ENCODE measurements at places on chromosomes 5 and 9.

DNA sequence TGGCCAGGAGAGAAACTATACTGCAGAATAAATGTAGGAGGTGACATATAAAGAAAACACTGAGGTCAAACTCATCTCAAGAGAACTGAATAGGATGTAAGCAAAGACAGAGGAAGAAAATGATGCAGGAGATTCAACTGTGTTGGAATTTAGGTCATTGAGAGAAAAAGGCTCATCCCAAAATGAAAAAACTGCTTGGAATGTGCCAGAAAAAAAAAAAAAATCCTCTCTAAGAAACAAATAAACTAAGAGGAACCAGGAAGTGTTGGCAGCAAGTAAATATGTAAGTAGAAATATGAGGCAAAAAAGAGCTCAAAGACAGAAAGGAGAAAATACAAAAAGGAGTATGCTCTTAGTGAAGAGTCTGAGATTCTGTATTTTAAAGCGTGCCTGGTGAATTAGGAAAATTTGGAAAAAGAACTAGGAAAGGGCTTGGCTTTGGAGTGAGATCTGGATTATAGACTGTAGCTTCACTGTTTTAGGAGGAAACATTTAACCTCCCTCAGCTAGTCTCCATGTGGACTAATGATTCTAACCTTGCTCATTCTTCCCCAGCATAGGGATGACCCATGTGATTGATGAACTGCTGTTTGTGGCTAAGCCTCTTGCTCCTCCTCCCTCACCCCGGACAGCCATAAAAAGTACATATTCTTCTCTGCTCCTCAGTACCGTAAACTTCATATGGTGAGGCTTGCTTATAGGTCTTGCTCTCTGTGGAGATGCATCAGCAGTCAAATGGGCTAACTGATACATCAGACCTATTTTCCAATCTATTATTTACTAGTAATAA, 185.6 kb upstream of the POU5F2 start:
- no peak for DNase-seq

DNA sequence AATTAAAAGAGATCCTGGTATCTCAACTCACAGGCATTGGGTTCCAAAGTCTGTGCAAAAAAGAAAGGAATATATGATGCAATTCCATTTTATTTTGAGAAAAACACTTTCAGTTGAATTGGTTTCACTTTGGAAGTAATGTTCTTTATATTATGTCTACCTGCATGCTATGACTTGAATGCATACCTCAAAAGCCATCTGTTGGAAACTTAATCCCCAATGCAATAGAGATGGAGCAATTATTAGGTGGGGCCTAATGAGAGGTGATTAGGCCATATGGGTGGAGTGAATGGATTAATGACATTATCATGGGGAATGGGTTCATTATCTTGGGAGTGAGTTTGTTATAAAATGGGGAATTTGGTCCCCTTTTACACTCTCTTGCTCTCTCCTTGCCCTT, 293.3 kb downstream of the CSNK1G3 start:
- DNase-seq: no peak

DNA sequence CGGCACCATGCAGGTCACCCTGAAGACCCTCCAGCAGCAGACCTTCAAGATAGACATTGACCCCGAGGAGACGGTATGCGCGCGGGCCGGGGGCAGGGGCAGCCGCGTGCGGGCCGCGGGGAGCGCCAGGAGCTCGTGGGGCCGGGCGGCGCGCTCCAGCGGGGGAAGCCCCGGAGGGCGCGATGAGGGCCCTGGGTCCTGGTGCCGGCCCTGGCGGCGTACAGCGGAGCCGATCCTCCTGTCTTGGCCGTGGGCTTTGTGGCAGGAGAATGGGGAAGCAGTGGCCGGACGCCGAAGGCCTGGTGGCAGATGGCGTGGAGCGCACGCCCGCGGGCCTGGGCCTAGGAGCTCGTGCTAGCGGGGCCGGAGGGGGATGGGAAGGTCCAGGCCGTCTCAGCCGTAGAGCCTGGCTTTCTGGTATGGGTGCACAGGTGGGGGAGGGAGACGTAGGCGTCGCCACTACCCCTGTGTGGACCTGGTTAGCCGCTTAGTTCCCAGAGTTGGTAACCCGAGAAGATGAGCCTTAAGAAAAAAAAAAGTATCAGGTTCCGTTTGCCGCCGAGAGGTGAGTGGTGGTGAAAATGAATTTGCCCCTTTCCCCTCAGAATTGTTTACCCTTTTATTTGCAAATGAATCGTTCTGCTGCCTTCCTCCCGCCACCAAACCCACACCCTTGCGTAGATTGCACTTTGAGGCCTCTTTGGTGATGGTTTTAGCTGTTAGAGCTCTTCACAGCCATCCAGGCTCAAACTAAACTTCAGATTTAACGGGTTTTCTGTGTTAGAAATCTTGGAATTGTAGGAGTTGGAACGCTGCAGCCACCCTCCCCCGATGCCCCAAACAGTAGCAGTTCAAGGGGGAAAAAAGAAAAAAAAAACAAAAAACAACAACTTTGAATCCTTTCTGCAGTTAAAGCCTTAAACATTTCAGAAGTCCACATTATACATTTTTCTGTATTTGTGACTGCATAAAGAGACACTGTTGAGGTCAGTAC, 841 bp downstream of the RAD23B start:
- no peak for DNase-seq

GRCh38 chr5:87909382-87909781, 359.3 kb downstream of the TMEM161B start:
- DNase-seq: no peak

GRCh38 chr9:132587592-132587955, 5.2 kb downstream of the BARHL1 start:
- DNase-seq: no peak

GRCh38 chr5:80034962-80035821, at the start of gene THBS4:
Gene THBS4 (plus strand): TSS chr5:80035348. CDS start chr5:80035538, 190 bp downstream.
- no peak for DNase-seq
